Fibroblast of the aortic adventitia (primary cell): ENCODE measurements at places on chromosomes 1 and 21. TPM values are rescaled to one million over a fixed set of nuclear protein-coding genes. Genes with fewer than 3 reads are reported as not detected.

GRCh38 chr21:44259082-44259705 is 2.5 kb downstream of the DNMT3L start:
- no peak for DNase-seq

ZFP69 gene
- total RNA-seq = 1.7 and 3.4 TPM in 2 replicates

DNA sequence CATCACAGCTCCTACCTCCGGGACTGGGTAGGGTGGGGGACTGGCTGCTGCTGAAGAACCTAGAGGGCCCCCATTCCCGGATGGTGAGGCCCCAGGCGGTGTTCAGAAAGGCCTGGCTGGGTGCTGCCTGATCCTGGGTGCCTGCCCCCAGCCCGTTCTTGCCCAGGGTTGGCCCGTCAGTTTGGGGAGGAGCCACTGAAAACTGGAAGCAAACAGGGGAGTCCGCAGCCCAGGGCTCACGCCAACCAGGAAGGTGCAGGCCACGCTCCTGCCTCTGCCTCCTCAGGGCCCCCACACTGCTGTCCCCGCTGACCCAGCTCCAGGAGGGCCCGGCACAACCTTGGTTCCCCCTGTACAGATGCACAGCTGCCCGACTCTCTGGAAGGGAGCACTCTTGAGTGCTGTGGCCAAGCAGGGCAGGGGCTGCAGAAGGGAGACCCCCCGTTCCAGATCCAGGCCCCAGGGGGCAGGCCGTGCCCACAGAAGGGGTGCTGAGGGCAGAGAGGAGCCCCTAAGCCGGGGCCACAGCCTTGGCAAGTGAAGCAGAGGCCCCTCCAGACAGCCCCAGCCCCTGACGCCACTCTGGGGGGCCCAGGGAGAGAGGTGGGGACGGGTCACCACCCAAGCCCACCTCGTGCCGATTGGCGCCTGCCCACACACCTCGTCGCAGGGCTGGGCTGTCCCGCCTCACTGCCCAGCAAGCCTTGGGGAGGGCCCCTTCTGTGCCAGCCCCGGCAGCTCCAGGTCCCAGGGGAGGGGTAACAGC is 5.5 kb downstream of the C1QTNF12 start:
- peak; percentile 22 for DNase-seq

DNA sequence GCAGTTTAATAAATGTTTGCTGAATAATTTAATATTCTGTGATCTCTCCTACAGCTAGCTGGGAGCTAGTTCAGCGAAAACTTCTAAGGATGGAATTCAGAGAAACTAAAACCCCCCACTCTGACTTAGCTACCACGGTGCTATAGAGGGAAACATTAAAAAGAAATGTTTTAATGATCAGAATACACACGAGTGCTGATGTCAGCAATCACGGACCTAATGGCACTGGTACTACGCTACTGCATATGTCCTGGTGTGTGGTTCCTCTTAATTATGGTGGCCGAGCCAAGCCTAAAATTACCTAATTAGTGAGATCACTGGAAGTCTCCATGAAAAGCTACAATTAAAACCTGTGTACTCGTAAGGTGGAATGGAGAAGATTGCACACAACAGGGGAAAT is 23.9 kb upstream of the LSM10 start:
- DNase-seq = no peak

DNA sequence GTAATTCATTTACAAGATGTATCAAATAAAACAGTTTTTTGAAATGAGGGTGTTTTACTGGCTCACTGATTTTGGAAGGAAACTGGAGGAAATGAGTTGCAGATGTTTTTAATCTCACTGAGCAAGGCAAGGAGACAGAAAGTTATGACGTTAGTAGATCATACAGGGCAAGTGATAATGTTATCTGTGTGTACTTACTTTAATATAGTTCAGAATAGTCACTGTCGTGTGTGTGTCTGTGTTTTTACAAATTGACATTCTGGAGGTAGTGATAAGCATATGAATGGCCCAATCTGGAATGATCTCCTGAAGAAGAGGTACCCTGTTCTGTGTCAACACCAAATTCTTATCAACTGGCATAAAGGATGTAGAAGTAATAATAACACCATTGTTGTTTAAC is 1.9 kb upstream of the GBP4 start:
- peak; percentile 44 for DNase-seq

KCNE1 gene
- 0.09 and 0.74 TPM in 2 replicates for total RNA-seq
